ENCODE measurements at places on chromosomes 13 and 19.

GRCh38 chr13:65656740-65657329 lies 1573.3 kb downstream of the PCDH9 start:
- no peak for DNase-seq

DNA sequence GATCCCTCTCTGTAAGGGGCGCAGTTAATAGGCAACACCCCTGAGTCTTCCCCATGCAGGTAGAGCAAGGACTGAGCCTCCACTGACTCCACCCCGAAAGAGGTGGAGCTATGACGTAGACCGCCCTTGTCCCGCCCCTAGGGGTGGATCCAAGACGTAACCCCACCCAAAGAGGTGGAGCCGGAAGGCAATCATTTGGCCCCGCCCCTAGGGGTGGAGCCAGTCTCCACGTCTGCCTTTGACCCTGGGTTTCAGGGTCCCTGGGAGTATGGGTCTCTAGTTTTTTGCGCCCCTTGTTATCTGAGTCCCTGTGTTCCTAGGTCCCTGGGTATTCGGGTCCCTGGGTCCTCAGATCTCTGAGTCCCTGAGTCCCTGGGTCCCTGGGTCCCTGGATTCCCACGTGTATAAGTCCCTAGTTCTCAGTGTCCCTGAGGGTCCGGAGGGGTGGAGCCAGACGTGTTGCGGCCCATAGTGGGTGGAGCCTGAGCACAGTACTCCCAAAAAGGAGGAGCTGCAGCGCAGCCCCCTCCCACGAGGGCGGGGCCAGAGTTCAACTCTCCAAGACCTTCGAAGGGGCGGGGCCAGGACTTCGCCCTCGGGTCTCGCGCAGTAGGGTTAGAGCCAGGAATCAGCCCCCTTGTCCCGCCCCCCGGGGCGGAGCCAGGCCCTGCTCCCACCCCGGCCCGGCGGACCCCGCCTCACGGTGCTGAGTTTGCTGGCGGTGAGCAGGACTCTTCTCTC lies 5.3 kb downstream of the DENND1C start:
- no peak for DNase-seq

DNA sequence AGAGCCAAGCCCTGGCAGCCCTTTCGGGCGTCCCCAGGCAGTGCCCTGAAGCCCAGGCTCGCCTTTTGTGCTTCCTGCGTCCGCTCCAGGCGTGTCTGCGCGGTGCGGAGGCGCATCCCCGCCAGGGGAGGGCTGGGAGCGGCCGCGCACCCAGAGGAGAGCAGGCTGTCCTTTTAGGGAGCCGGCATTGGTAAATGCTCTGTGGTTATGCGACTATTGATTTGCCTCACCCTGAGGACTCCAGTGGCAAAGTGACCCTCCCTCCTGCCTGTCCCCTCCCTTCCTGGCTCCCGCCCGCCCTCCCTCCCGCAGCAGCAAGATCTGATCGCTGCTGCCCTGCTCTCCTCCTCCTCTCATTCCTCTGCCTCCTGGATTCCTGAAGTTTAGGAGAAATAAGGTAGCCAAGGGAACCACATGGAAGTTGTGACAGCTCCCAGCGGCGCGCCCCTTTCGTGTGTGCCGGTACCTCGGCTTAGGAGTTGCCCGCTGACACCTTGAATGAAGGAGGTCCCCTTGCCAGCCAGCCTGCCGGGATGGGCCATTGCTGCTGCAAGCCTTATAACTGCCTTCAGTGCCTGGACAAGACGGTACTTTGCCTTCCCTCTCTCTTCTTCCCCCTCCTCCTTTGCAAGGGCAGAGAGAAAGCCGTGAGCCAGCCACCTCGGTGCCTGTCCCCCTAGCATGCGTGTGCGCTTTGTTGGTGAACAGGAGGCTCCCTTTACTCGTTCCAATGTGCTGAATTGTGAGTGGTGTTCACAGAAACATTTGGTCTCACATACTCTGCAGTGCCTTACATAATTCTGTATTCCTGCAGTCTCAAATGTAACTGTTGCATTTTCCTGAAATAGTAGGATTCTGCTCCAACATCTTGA lies 166.9 kb downstream of the SLC7A1 start:
- no peak for DNase-seq

DNA sequence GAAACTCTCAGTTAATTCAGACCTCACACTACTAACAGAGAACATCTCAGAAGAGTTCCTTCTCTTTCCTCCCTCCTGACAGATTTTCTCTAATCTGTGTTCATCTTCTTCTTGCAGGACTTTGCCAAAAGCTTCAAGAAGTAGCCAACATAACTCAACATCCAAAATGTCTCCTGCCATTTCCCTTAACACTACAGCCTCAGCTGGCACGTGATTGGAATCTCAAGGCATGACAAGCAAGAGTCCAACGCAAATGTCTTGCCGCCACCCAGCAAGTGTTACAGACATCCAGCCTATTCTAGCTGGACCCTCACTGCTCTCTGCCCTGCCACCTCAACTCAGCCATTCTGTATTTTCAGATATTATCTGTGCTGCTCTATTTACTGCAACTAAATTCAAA lies 135.1 kb downstream of the DNAJC15 start:
- DNase-seq: no peak

DNA sequence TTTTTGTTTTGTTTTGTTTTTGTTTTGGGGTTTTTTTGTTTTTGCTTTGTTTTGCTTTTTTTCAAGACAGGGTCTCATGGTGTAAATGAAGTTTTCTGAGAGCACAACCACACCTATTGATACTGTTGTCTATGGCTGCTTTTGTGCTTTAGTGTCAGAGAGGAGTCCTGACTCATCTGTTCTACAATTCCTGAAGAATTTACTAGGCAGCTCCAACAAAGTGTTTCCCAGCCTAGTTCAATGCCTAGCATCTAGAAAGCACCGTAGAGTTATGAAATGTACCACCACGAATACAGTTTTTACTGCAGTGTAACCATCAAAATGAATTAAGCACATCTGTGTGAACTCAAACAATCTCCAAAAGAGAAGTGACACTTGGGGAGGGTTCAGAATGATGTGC lies 21.2 kb downstream of the SAFB start:
- DNase-seq: no peak

- no peak for DNase-seq
Measured at GRCh38 chr13:111248822-111249221, 71.6 kb upstream of the TEX29 start.

- no peak for DNase-seq
Measured at GRCh38 chr19:3725640-3726310, 17.6 kb downstream of the TJP3 start.

DNA sequence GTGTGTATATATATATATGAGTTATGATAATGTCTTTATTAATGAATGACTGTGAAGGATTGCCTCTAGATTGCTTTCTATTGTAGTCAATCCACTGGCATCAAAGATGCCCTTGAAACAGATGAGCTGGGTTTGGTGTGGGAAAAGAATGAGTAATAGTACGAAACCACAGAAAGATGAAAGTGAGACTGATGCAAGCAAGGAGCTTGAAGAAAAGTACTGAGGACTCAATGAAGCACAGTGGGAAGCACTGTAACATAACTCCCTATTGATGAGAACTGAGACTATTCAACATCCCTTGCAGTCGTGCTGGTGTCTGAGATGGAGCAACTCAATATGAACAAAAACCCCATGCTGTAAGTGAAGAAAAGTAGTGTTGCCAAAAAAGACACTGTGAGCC lies 1794.2 kb downstream of the SLITRK5 start:
- no peak for DNase-seq

DNA sequence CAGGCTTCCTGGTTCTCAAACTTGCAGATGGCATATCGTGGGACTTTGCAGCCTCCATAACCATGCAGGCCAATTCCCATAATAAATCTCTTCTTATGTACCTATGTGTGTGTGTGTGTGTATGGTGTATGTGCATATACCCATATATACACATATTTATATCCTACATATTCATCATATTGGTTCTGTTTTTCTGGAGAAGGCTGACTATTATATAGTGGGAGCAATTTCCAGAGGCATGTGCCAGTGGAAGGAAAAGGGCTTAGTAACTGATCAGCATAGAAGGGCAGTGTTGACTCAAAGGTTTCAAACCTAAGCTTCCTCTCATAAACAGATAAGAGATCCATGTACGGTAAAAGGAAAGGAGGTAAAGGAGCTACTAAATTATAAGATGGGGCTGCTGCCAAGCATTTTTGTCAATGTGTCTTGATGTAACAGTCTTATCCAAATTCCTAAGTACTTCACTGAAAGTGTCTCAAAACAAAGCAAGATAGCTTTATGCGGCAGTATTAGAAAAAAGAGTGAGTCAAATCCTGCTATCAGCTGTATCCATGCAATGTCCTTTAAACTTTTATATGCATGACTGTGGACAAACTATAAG lies 432.1 kb downstream of the TBC1D4 start:
- DNase-seq: no peak

DNA sequence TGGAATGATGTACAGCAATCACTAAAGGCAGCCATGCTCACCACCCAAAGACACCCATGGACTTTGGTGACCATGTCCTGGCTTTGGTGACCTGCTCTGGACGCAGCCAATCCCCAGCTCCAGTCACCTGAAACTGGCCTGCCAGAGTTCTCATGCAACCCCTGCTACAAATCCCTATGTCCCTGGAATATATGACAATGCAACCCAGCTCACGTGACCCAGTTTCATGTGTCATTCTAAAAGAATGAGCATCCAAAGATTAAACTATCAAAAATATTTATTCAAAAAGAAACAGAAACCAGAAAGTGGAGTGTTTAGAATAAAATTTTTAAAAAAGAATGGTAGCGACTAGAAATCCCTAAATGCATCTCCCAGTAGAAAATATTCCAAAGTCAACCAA lies 203.3 kb upstream of the IRS2 start:
- DNase-seq: no peak

DNA sequence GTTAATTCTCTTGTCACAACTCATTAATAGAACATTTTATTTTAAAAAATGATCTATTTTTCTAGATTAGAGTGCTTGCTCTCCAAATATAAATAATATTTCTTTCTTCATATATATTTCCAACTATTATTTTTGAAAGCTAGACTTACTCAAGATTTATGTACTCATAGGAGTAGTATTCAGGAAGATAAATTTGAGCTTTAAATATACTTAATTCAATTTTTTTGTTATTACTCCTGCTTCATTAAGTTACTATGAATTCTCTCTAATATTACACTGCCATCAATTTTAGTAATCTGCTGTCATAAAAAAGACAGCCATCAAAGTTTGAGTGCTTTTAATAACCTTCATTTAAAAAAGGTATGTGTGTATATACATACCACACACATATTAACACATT lies 161.9 kb upstream of the PCDH9 start:
- DNase-seq: no peak

GRCh38 chr13:30234619-30235162 lies 72.7 kb downstream of the KATNAL1 start:
- DNase-seq: no peak

DNA sequence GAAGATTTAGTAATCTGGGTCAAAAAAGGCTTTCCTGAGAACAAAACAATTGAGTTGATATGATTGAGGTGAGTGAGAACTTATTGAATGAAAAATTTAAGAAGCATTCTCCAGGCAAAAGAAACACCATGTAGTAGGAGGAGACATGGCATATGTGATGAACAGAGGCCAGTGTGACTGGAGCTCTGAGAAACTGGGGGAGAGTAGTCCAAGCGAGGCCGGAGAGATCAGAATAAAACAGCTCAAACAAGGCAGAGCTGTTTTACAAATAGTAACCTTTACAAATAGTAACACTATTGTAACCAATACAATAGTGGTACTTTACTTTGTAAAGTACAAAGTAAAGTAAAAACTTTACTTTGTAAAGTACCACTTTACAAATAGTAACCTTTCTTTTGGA lies 1159.1 kb downstream of the PCDH9 start:
- DNase-seq: no peak

GRCh38 chr13:40143559-40143958 lies 488.1 kb downstream of the COG6 start:
- no peak for DNase-seq

GRCh38 chr13:77230560-77230959 lies 96.3 kb downstream of the MYCBP2 start:
- no peak for DNase-seq

DNA sequence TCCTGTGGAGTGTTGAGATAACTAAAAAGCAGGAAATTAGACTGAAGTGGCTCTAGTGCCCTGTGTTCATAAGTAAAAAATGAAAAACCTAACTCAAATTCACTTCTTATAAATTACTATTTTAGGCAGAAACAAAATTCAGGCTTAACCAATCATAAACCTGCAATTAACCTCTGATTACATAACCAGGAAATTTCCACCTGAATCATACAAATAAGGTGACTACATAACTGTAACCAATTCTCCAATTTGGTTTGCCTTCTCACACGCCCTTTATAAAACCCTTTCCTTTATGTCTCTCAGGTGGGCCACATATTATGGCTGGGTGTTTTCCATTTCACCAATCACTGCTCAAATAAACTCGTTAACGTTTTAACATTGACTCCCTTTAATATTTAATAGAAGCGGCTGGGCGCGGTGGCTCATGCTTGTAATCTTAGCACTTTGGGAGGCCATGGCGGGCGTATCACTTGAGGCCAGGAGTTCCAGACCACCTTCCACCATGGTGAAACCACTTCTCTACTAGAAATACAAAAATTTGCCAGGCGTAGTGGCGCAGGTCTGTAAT lies 22.9 kb upstream of the ZNF724 start:
- DNase-seq: no peak

DNA sequence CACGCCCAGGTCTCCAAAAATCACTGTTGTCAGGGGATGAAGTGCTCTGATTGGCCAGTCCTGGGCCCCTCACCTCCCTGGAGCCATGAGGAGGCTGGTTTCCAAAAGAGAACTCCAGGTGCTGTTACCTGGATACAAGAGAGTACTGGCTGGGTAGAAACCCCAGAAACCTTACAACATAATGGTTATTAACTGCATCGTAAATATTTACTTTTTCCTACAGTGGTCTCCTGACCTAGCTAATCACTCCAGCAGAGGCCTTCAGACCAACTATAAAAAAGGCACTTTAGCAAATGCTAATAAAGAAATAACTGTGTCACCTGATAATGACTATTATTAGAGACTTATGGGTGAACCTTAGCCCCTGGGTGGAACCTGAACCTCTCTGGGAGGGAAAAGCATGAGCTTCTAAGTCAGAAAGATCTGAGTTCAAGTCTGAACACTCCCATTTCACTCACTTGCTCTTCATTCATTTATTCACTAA lies 1.5 kb upstream of the IGSF23 start:
- DNase-seq: no peak

- no peak for DNase-seq
Measured at GRCh38 chr19:46691948-46692347, 25.0 kb downstream of the PRKD2 start.

- peak; percentile 92 for DNase-seq
Measured at GRCh38 chr13:28574617-28575142, 79.8 kb upstream of the FLT1 start.

DNA sequence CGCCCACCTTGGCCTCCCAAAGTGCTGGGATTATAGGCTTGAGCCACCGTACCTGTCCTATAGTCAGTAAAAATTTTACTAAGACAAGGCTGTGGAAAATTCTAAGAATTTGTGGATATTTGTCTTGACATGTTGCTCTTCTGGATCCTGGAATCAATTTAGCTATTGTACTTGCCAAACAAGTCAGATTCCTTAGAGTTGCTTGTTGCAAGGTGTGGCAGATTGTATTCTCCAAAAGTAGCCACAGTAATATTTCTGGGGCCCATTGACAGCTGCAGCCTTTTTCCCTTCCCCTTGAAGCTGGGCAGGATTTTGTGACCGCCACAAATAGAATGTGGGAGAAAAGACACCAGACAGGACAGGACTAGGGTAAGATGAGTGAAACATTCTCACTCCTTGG lies 98.8 kb upstream of the TMTC4 start:
- DNase-seq: no peak

GRCh38 chr19:8641908-8642547 lies 11.6 kb downstream of the NFILZ start:
- no peak for DNase-seq

All from GM04504 (cell line).